Stimulated activated CD4-positive, alpha-beta T cell treated with anti-CD3 and anti-CD28 coated beads, Interleukin-12 subunit alpha, Interleukin-12 subunit beta, amount 100 ng/mL, for 4 hours (primary cell): ENCODE measurements at places on chromosomes 2 and 18.

- DNase-seq, result no peak
Measured at GRCh38 chr2:29871541-29871940, 49.8 kb downstream of the ALK start.

DNA sequence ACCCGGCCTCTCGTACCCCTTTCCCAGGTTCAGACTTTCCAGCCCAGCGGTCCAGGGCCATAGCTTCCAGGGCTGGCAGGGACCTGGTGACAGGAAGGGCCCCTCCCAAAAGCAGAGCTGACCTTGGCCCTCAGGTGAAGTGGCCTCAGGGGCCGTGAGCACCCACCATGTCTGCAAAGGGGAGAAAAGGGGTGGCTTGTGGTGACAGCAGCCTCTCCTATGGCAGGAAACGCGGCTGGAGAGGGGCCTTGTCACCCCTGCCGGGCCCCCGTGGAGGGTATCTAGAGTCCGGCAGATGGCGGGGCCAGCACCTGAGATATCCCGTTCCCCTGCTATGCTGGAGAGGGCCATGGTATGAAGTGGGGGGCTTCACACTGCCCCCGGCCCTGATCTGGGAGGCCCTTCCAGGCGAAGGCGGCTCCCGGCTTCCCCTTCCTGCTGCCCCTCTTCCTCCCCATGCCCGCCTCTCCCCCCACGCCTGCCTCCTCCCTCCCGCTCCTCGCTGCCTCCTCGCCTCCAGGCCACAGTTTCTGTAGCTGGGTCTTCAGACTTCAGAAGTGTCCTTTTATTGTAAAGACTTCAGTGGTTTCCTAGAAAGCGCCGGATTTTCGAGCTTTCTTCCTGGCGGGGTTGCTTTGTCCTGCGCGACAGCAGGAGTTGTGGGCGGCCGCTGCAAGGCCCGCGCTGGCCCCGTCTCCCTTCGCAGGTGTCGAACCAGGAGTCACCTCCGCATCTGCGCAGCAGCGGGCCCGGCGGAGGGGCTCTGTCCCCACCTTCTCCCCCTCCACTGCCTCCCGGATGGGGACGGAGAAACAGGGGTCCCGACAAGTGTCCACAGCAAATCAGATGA is 240.5 kb upstream of the MYT1L start:
- DNase-seq, result no peak

GRCh38 chr18:62498616-62499262 is 24.1 kb upstream of the ZCCHC2 start:
- no peak for DNase-seq

DNA sequence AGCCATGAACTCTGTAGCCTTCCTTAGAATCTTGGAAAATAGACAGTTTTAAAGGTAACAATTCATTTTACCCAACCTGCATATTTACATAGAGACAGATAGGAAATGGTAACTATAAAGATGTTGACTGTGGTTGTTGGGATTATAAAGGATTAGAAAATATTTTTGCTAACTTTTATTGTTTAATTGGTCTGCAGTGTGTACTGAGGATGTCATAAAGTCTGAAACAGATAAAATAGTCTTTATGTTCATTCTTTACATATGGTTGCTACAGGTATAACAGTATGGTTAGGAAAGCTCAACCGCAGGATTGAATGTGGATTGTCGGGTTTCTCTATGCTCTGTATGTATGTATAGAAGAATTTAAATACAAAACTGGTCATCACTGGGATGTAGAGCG is 7.3 kb upstream of the DTNA start:
- no peak for DNase-seq

- no peak for DNase-seq
Measured at GRCh38 chr2:241833101-241833663, 24.2 kb downstream of the NEU4 start.

DNA sequence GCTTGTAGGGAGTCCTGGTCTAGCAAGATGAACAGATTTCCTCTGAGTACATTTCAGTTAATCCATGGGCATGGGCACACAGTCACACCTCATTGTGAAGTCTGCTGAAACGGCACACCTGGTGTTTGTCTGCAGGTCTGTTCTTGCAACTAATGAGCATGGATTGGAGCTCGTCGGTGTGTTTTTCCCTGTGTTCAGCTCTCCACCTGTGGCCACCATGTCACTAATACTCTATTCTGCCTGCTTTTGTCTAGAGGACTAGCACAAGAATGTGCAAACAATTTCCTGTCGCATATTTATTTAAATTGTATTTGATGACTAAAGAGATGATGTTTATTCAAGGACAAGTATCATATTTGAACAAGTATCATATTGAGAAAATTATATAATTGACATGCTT is 24.5 kb upstream of the PPP4R1 start:
- DNase-seq, result no peak

DNA sequence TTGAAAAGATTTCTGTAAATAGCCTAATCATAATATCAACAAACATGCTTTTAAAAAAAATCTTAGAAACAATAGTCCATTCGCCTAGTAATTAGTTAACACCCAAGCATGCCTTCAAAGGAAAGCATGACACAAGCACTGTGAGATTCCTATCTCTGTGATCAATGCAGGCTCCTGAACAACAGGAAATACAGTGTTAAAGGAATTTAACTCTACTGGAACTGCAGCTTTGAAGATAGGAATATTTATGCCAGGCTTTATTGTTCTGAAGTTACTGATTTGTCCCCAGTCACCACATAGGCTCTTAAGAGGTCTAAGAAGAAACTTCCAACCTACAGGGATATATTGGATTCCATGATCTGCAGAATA is 15.4 kb upstream of the FAM124B start:
- DNase-seq, result no peak

DNA sequence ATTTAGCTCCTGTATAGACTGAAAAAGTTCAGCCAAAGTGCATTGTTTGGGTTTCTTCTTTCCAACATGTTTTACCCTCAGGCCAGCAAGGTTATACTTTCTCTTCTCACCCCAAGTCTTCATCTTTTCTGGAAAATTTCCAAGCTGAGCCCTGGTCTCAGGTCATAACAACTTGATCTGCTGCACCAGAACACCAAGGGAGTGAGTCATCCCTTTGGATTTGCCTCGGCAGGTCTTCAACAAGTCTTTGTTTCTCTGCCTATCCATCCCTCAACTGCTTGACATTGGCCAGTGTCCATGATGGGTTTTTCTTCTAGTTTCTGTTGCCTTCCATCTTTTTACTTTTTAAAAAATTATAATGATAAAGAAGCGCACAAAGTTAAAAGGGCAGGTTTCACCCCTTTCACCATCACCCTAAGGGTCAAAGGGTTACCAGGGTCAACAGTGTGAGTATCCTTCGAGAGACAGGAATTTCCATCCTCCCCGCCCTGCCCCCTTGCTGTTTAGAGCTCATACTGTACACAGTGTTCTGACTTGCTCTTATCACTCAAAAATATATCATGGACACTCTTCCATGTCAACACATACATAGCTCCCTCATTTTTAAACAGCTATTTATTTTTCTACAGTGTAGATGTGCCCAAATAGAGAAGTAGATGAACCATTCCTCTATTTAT is 5.7 kb upstream of the SPATS2L start:
- DNase-seq, result no peak

GRCh38 chr2:43250015-43250414 is 23.6 kb upstream of the ZFP36L2 start:
- no peak for DNase-seq
